ENCODE measurements at places on chromosomes 11 and 22.
A peak's percentile ranks its signal among the peaks of the same experiment; 100 is the strongest.

- no peak for DNase-seq
These were observed 219.4 kb downstream of the BRD1 start for GRCh38 chr22:49608228-49608627.

- peak; percentile 50 for DNase-seq
These were observed 442 bp downstream of the COPB1 start for GRCh38 chr11:14499178-14499559.

DNA sequence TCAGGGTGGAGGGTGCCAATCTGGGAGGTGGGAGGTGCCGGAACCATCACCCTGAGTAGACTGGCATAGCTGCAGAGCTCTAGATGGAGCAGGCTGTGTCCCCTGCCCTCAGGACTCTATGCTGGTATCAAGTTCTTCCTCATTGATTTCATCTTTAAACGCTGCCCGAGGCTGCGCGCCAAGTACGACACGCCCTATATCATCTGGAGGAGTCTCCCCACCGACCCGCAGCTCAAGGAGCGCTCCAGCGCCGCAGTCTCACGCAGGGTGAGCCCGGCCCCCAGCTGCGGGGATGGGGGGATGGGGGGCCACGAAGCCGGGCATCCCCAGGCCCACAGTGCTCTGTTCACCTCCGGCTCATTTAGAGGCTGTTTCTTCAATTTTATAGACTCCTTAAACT lies 52.5 kb downstream of the GRAMD4 start:
- DNase-seq: no peak

- no peak for DNase-seq
These were observed 2123.7 kb upstream of the RAG2 start for GRCh38 chr11:38721586-38722315.

All from astrocyte of the hippocampus (primary cell).